ENCODE measurements at places on chromosomes 7 and 10. TPM values are rescaled to one million over a fixed set of nuclear protein-coding genes. Genes with fewer than 3 reads are reported as not detected.

DNA sequence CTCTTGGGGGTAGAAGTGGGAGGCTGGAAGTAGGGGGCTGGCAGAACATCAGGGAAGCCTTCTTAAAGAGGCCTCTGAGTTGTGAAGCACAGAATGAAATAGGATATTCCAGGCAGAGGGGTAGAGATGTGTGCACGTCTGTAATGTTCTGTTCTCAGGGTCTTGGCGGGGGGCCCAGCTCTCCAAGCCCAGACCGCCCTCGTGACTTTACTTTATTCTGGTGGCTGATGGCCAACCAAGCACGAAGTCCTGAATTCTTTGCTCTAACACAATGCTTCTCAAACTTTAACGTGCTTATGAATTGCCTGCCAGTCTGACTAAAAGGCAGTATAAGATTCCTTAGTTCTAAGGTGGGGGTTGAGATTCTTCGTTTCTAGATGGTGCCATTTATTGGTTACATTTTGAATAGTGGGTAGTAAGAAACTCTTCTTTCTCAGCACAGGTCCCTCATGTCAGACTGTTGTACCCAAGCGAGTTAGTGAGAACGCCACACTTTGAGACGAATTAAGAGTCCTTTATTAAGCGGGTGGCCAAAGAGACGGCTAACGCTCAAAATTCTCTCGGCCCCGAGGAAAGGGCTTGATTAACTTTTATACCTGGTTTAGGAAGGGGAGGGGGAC is 8.2 kb downstream of the PRXL2A start:
- DNase-seq, result no peak

- DNase-seq, result no peak
Measured at GRCh38 chr10:89531359-89531758, 4.0 kb downstream of the SLC16A12 start.

DNA sequence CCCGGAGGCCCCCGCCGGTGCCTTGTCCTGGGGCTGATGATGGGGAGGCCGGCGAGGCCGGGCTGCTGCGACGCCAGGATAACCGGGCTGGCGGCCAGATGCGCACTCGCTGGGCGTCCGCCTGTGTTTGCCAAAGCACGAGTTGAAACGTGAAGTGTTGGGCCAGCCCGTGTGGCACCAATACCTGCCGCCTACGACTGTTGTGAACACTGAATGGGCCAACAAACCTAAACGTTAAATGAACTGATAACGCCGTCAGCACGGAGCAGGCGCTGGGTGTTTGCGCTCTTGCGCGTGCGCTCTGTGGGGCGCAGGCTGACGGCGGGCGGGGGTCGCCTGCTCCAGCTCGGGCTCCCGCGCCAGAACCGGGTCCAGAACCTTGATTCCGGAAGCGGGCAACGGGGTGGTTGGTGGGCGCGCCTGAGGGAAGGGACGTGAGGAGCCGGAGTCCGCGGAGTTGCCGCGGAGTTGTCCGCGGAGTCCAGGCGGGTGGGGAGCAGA is 658 bp downstream of the CYP2E1 start:
- DNase-seq, result no peak

DNA sequence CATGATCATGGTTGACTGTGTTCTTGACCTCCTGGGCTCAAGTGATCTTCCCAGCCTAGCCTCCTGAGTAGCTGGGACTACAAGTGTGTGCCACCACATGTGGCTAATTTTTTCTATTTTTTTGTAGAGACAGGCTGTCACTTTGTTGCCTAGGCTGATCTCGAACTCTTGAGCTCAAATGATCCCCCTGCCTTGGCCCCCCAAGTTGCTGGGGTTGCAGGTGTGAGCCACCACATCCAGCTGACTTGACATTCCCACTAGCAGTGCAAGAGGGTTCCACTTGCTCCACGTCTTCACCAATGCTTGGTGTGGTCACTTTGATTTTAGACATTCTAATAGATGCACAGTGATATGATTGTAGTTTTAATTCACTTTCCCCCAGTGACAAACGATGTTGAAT is 25.1 kb downstream of the CYP26A1 start:
- no peak for DNase-seq

DNA sequence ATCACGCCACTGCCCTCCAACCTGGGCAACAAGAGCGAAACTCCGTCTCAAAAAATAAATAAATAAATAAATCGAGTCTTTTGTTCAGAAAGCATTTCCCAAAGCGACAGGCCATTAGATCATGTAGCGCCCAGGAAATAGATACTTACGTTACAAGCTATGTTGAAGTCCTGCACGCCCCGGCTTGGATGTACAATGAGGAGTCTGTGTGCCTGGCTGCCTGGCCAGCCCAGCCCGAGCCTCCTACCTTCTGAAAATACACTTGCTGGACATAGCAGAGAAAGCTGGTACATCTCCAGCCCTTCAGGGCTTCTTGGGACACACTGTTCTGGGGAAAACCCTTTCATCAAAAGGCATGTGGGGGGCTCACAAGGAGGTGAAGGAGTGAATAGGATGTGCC is 22.1 kb downstream of the FGFR2 start:
- no peak for DNase-seq

- no peak for DNase-seq
Measured at GRCh38 chr10:90787393-90788198, 70.2 kb downstream of the HTR7 start.

GRCh38 chr10:109178591-109178990 is 744.7 kb downstream of the XPNPEP1 start:
- DNase-seq, result no peak

DNA sequence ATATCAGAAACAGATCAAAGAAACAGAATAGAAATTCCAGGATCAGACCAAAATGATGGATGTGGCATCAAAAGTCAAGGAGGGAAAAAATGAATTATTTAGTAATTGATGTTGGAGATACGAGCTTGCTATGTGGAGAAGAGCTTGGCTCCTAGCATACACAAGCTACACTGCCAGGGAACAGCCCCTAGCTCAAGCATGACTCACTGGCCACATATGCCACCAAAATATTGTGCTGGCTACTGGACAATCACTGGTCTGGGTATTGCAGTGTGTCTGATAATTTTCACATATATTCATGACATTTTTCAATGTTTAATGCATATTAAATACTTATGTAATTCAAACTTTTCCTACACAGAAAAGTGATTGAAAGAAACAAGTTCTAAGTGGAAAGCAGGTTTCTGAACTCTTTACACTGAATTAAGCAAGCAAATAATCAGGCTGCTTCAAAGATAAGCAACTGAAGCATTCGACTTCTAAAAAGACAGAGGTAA is 59.3 kb downstream of the OAT start:
- DNase-seq, result no peak

GRCh38 chr7:100154651-100155491 is 3.7 kb downstream of the TRAPPC14 start:
- no peak for DNase-seq

DNA sequence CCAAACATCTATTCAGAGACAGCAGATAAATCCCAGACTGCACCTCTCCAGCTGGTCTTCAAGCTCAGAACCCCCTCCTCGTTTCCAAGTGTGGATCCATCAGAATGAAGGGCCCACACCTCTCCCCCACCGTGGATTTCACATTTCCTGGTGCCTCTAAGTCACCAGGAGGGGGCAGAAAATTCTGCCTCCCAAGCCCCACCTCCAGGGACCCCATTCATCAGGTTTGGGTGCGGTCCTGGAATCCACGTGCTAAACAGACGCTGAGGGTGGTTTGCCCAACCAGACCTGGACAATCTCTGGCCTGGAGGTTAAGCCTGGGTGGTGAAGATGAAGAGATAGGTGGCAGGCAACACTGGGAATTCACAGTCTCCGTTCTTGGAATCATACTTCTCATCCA is 92.4 kb downstream of the WDR11 start:
- no peak for DNase-seq

DNA sequence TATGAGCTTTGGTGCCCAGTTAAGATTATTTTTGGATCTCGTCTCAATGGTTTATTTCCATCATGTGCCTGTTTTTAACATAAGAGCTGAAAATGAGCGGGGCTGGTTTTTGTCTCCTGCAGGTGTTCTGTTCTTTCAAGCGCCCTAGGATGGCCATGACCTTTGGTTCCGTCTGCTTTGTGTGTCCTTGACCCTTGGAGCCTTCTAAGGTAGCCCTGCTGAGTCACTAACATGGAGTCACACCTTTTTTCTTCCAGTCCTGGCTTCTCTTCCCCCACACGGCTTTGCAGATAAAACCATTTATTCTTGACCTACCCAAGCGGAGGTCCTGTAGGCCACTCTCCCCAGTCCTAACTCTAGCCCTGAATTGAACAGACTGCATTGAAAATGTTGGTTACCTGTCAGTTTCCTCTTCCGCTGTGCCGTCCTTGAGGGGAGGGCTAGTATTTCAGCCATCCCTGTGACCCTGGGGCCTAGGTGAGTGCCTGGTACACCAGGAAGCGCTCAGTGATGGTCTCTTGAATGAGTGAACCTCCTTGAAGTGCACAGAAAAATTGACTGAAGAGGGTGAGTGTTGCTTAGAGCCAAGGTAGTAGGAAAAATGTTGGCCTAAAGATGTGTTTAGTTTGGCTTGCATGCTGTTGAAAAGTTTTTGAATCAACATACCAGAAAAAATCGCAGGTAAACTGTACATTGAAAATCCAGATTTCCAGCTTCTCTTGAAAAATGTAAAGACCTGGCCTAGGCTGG is 48.0 kb downstream of the CAMK1D start:
- peak; percentile 46 for DNase-seq

DNA sequence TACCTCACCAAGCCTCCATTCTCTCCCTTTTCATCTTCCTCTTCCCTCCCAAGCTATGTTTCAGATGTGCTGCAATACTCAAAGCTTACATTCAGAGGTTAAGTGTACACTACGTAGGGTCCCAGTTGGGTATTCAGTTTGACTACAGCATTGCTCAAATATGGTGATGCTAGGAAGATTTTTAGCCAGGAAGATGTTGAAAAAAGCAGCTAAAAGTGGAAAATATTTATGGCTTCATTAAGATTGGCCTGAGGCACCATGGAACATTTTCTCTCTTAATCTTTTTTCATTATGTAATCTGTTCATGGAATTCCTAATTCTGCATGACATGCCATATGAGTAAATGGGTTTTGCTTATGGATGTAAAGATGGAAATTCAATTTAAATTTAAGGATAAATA is 72.0 kb upstream of the ABCB5 start:
- no peak for DNase-seq

CCL24 gene
- total RNA-seq, result not detected

NOS3 gene
- total RNA-seq, result 27.9 TPM

AP3M1 gene
- 28.3 TPM for total RNA-seq

TAS2R5 gene
- 0.90 TPM for total RNA-seq

Measured in posterior vena cava (tissue), 2 donors.